ENCODE measurements at places on chromosomes 4 and X. TPM values are rescaled to one million over a fixed set of nuclear protein-coding genes. Genes with fewer than 3 reads are reported as not detected.

Gene IL2
- not detected for total RNA-seq

Gene DUX4
- total RNA-seq = not detected

Gene DMRTC1
- total RNA-seq = not detected

DNA sequence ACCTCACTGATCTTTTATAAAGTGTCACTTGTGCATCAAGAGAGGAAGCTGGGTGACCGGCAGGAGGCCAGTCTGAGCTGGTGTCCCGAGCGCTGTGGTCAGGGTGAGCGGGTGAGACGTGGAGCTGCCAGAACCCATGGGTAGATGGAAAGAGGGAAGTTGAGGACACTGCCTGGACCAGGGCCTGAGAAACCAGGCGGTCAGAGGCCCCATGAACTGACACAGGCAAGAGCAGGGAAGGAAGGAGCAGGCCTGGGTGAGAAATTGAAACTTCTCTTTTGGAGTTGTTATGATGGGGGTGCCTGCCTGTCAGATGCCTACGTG is 192.6 kb downstream of the AFAP1 start:
- H3K27me3 ChIP-seq = no peaks in the 10 kb centered on the region
- no peak overlapping the region for H3K4me3 ChIP-seq
- H3K4me1 ChIP-seq = no peaks in the 10 kb centered on the region

DNA sequence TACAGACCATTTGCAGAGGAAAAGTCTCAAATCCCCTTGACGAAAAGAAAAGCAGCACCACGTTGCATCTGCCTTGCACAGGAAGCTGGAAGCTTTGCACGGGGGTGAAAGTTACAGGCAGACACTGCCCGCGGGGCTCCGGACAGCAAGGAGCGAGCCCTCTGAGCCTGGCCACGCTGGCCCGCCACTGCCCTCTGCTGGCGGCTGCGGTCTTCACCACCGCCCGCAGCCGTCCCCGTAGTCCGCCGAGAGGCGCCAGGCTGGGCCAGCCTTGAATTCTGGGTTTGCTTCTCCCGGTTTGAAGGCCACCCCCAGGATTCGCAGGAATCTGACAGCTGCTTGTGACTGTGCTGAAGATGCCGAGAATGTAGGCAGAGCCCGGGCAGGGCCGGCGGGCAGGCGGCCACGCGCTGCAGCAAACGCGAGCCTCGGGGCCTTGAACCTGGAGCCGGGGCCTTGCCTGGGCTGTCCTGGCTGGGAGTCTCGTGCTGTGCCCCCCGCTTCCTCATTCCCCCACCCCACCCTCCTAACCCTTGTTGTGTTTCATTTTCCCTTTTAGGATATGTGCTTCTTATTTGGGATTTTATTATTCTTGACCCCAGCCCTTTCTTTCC is 49.2 kb downstream of the ENPP6 start:
- no peak overlapping the region for H3K27ac ChIP-seq
- no peaks in the 10 kb centered on the region for H3K36me3 ChIP-seq
- H3K4me3 ChIP-seq = no peak overlapping the region
- H3K4me1 ChIP-seq = no peaks in the 10 kb centered on the region
- peak; percentile 84 for DNase-seq

Gene CSAG2
- not detected for total RNA-seq

Gene ATP1B4
- total RNA-seq = not detected

- no peaks in the 10 kb centered on the region for H3K27me3 ChIP-seq
- DNase-seq = no peak
- no peak overlapping the region for H3K27ac ChIP-seq
- no peaks in the 10 kb centered on the region for H3K4me1 ChIP-seq
Measured at GRCh38 chrX:113157496-113157895, 316.9 kb upstream of the AMOT start.

Gene PNMA3
- not detected for total RNA-seq

DNA sequence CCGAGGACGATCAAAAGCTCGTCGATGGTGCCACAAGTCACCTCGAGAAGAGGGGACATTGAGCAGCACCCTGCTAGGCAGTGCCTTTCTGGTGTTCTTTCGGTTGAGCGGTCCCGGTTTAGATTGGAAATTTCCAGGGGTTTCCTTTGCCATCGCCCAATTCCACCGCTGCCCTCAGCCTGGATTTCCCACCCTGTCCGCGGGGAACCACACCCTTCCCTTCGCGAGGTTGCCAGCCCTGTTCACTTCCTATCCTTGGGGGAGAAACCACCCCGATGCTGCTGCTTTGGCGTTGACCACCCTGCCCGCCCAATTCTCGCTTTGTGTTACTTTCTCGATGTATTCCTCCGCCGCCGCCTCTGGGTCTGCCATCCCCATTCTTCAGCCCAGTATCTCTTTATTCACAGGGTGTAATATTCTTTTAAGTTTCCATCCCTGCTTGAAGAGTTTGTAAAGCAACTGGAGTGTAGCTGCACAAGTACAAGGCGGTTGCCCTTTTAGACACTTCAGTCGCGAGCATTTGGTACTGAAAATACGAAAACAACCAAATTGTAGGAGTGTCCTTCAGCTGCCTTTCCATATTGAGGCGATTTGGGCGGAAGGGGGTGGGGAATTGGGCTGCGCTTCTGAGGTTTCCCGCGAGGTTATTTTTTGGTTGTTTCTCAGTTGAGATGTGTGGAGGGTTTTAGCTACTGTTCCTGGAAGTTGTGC is 1.1 kb downstream of the OGT start:
- DNase-seq = peak; percentile 72
- H3K4me3 ChIP-seq = peak overlapping the region; percentile 72
- H3K4me1 ChIP-seq = no peaks in the 10 kb centered on the region
- no peaks in the 10 kb centered on the region for H3K36me3 ChIP-seq
- H3K27me3 ChIP-seq = no peaks in the 10 kb centered on the region
- peak overlapping the region; percentile 90 for H3K27ac ChIP-seq

DNA sequence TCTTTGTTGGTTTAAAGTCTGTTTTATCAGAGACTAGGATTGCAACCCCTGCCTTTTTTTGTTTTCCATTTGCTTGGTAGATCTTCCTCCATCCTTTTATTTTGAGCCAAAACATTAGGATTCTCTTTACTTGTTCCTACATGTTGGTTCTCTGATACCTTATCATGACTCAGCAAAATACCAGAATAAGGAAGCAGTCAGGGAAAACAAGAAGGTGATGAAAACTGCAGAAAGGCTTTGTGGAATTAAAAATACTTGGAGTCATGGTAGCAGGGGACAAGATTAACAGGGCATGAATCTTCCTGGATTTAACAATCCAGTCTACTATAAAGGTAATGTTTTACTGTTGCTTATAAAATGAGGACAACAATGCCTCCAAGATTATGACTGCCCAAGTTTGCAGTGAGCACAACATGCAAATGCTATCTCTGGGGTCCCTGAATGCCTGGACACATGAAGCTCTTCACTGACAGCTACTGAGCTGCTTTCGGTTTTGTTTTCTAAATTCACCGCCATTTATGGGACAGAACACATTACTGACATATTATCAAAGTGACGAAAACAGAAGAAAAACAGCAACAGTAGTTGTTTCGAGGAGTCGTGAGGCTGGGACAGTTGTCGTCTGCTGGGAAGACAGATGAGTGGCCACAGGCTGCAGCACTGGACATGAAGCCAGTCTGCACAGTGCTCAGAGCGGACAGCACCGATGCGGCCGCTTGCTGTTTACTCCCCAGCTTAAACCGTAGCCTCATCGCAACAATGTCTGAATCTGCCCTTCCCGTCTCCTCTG is 174.5 kb upstream of the DKK2 start:
- H3K4me3 ChIP-seq = peak overlapping the region; percentile 8
- no peaks in the 10 kb centered on the region for H3K4me1 ChIP-seq

Gene FMR1NB
- total RNA-seq = not detected

DNA sequence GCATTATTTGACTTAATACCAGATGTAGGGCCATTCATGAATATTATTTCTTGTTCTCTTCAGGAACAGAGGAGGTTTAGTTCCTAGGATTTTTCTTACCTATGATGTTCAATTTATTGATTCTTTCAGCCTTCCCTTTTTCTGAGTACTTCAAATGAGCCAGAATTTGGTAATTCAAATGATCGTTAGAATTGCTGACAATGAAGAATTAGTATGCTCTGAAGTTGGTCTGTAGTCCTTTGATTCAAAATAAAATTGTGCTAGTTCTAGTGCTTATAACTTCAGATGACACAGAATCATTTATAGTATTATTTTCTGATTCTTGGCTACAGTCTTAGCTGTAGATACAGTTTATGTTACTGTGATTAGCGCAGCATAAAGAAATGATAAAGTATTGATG is 35.2 kb upstream of the WDR17 start:
- H3K4me1 ChIP-seq = no peaks in the 10 kb centered on the region
- no peak for DNase-seq
- H3K4me3 ChIP-seq = no peak overlapping the region
- no peaks in the 10 kb centered on the region for H3K27me3 ChIP-seq

Gene STAG2
- 22.7 TPM for total RNA-seq

Gene SSX4
- total RNA-seq = not detected

Gene FRMD7
- total RNA-seq = not detected

Gene POLN
- 0.21 TPM for total RNA-seq

Gene CFAP47
- total RNA-seq = not detected

GRCh38 chr4:828641-829271 is 2.8 kb upstream of the CPLX1 start:
- no peak overlapping the region for H3K27ac ChIP-seq
- H3K4me1 ChIP-seq = no peaks in the 10 kb centered on the region
- peaks cover 29% of the 10 kb centered on the region for H3K27me3 ChIP-seq
